Stimulated activated CD4-positive, alpha-beta T cell treated with anti-CD3 and anti-CD28 coated beads, TNF-alpha, amount 100 ng/mL, for 1 hour (primary cell): ENCODE measurements at places on chromosomes 1 and 21.

- no peak for DNase-seq
Observed at GRCh38 chr1:155012026-155012546, 9.5 kb downstream of the ZBTB7B start.

GRCh38 chr1:85460555-85461088 lies 4.3 kb downstream of the DDAH1 start:
- DNase-seq, result no peak

GRCh38 chr1:113125517-113125916 lies 52.5 kb downstream of the LRIG2 start:
- no peak for DNase-seq

GRCh38 chr1:2603521-2604155 lies 17.1 kb downstream of the PRXL2B start:
- DNase-seq, result no peak

DNA sequence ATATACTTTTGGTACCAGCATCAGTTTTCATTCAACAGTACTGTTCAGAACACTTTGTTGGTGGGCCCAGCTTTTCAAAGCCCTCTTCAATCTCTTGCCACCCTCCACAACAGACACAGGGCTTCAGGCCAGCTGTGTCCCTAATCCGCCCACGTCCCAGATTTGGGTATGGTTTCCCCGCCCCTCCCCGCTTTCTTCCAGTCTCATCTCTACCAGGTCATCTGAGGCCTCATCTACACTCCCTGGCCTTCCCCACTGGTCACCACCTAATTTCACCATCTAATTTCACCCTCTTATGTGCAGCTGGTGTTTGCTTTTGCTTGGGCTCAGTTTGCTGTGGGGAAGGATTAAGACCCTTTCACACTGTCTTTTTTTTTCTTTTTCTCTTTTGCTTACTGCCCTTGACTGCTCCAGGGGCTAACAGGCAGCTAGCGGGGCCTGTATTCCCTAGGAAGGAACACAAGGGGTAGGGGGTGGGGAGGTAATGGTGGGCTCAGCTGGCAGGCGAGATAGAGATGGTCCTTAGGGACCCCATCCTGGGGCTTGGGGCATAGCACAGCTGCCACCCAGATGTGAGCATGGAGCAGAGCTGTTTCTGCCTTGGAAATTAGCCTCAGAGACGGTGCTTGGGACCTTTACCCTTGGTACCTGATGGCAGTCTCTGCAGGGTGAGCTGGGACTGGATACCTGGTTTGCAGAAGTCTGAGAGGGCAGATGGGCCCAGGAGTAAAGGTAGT lies 3.8 kb upstream of the EPB41 start:
- DNase-seq, result no peak
